CD8-positive, alpha-beta T cell (primary cell): ENCODE measurements at places on chromosomes 7 and 10. TPM values are rescaled to one million over a fixed set of nuclear protein-coding genes. Genes with fewer than 3 reads are reported as not detected.

ITIH5 gene
- total RNA-seq = not detected

NXPH1 gene
- total RNA-seq = not detected

ANKRD22 gene
- not detected for total RNA-seq

GPR141 gene
- total RNA-seq = not detected

INTS15 gene
- 52.3 TPM for total RNA-seq

SLK gene
- total RNA-seq = 23.8 TPM

PAXIP1 gene
- 6.8 TPM for total RNA-seq

FAM24B gene
- 12.5 TPM for total RNA-seq

FLNC gene
- 0.03 TPM for total RNA-seq

CPED1 gene
- not detected for total RNA-seq

SLC35G1 gene
- 1.9 TPM for total RNA-seq
